Glutamatergic neuron (in vitro differentiated cells): ENCODE measurements at places on chromosomes 11 and 22. TPM values are rescaled to one million over a fixed set of nuclear protein-coding genes. Genes with fewer than 3 reads are reported as not detected.

DNA sequence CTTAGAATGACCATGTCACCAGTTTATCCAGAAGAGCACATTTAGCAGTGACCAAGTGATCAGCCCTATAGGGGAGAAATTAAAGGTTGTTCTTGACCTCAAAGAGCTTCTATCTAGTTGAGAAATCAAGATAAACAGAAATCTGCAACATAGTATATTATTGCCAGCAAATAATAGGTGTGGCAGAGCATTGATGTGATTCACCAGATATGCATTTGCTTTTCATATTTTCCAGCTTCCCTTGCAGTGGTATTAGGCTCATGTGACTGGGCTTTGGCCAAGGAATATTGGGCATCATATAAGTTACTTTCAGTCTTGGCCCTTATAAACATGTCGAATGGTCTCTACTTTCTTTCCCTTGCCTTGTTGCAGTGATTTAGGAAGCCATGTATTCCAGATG, 34.5 kb downstream of the COMMD9 start:
- no peak for DNase-seq
- no peak overlapping the region for H3K27ac ChIP-seq
- H3K27me3 ChIP-seq: peaks cover 16% of the 10 kb centered on the region

Gene RASSF10
- total RNA-seq: not detected

DNA sequence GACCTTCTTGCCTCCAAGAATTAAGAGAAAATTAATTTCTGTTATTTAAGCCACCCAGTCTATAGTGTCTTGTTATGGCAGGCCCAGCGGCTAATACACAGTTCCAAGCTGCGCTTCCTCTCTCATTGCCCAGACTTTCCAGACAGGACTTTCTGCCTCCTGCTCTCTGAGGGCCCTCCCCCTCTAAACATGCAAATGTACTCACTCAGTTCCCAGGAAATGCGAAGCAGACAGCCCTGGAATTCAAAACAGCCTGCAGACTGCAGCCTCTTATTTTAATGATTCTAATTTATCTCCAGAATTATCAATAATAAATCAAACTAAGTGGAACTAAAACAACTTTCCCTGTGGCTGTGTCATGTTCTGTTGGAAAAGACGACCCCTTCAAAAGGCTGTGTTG, 115.5 kb upstream of the ISX start:
- H3K4me1 ChIP-seq: no peaks in the 10 kb centered on the region
- H3K4me3 ChIP-seq: no peak overlapping the region
- H3K27ac ChIP-seq: no peak overlapping the region
- H3K27me3 ChIP-seq: no peaks in the 10 kb centered on the region
- no peaks in the 10 kb centered on the region for H3K36me3 ChIP-seq

- H3K27me3 ChIP-seq: peaks cover 3% of the 10 kb centered on the region
- H3K36me3 ChIP-seq: peaks cover 4% of the 10 kb centered on the region
Observed at GRCh38 chr11:111378861-111379601, at the start of gene POU2AF1. TSS of gene POU2AF1 (minus strand) at chr11:111379275. CDS start at chr11:111379177, 98 bp downstream.

Gene SCGB1A1
- not detected for total RNA-seq

GRCh38 chr22:49956914-49957825, 3.4 kb upstream of the PIM3 start:
- H3K27ac ChIP-seq: no peak overlapping the region
- no peaks in the 10 kb centered on the region for H3K36me3 ChIP-seq
- H3K4me1 ChIP-seq: peaks cover 4% of the 10 kb centered on the region
- no peak overlapping the region for H3K4me3 ChIP-seq
- no peak for DNase-seq
- H3K27me3 ChIP-seq: peaks cover 4% of the 10 kb centered on the region

Gene H19
- 46.9 TPM for total RNA-seq
